ENCODE measurements at places on chromosomes 7 and 10. TPM values are rescaled to one million over a fixed set of nuclear protein-coding genes. Genes with fewer than 3 reads are reported as not detected.

PNLIPRP2 gene
- not detected for total RNA-seq

BTBD16 gene
- 0.14 TPM for total RNA-seq

PSD gene
- 0.63 TPM for total RNA-seq

ADAM22 gene
- total RNA-seq: 0.07 TPM

PFKP gene
- 246 TPM for total RNA-seq

AKR1C2 gene
- 167 TPM for total RNA-seq

TYW1B gene
- 0.37 TPM for total RNA-seq

ARMS2 gene
- not detected for total RNA-seq

NKX2-3 gene
- not detected for total RNA-seq

UNC5B gene
- 10.8 TPM for total RNA-seq

ZNF503 gene
- 18.6 TPM for total RNA-seq

Data from airway epithelial cell (primary cell).